ENCODE measurements at places on chromosomes 16 and 17.
A peak's percentile ranks its signal among the peaks of the same experiment; 100 is the strongest.

DNA sequence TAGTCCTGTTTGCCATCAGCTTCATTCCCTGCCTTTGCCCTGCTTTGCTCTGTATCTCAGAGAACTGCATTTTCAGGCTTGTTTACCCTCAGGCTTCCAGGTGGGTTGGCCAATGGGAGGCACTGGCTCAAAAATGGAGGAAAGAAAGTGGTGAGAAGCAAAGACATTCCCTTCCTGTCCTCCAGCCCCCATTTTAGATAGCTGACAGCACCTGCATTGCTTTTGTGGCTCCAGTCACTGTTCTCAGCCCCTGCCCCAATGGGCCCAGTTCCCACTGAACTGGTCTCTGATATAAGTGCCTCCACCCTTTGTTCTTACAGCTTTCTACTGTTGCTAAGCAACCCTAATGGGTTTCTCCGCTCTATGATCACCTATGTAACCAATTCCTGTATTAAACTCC is 19.4 kb upstream of the SDK2 start:
- no peak for DNase-seq

DNA sequence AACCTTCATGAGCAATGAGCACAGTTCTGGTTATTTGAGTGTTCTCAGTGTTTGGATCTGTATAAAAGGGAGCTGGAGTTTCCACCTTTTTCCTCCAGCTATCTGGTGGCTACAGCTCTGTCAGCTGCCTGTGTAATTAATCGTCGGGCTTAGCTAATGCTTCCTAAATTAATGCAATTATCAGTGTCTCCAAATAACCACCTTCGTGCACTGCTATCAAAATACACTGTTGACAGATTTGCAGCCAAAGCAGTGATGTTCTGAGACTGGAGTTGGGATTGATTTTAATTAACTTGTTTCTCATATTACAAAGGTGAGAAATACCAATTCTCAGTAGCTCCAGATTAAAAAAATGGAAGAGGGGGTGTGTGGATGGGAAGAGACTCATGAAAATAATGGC is 325.8 kb downstream of the CBLN1 start:
- no peak for DNase-seq

- no peak for DNase-seq
Observed at GRCh38 chr17:82127315-82127595, 29.2 kb upstream of the FASN start.

DNA sequence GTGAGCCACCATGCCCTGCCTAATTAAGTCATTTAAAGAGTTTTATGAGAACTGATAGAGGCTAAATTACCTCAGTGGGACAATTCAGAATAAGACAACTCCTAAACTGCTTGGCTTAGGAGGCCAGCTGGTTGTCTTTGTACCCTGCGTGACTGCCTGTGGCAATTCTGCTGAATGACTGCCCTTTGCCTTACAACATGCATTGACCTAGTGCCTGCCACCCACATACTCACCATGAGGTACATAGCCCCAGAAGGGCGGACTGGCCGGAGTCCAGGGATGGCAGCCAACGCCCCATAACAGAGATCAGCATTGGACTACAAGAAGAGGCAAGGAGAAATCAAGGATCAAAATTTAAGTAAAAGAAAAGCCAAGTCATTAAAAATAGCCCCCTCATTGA is 7.3 kb downstream of the TAT start:
- DNase-seq, result no peak

GRCh38 chr17:65556014-65556909 is 5.2 kb downstream of the AXIN2 start:
- DNase-seq, result peak; percentile 68

DNA sequence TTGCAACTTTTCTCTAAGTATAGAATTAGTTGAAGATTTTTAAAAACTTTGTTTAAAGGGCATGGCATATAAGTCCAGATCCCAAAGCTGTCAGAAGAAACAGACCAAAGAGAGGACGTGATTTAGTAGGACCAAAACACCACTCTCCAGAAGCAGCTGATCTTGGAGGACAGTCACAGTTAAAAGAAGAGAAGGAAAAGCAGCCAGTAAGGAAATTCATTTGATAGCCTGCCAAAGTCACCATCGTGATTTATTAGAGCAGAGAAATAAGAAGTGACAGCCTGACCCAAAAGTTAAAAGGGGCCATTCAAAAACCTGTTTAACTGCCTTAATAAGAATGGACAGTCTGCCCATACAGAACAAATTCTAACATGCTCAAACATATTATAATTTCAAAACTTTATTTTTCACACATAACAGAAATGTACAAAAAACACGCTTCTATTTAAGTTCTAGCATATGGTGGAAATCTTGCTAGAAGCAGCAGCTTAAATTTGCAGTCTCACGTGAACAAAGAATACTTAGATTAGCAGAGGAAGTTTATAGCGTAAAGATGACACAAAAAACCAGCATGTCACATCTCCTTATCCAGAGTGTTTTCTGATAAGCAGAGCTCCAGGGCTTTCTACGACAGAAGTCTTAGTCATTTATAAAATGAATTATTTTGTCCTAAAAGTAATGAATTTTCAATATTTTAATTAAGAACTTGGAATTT is 37.2 kb downstream of the TXNDC11 start:
- DNase-seq, result no peak

GRCh38 chr17:78723001-78723796 is 58.9 kb downstream of the CYTH1 start:
- peak; percentile 43 for DNase-seq

DNA sequence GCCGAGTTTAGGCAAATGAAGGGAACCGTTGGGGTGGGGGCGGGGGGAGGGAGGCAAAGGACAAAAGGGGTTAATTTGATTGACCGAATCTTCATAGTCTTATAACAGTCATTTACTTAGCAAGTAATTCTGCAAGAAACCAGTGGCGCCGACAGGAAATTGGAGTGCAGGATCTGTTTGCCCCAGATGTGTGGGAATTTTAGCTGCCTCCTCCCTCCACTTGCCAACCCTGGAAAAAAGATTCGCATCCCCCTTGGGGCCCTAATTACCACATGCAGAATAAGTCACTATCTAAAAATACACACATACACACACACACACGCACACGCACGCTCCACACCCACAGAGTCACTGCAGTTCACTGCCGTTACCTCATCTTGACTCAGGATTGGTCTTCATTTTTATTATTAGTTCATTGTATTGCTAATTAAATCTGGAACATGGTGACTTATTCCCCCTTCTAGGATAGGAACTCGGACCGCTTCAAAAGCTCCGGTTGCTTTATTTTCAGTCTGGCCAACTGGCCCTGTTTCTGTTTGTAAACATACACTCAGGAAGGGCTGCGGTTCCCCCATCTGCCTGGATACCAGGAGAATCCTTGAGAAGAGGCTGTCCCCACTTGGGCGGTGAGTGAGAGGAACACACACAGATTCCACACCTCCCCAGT is 241.6 kb upstream of the SALL1 start:
- DNase-seq, result peak; percentile 75

GRCh38 chr17:64161380-64162176 is 31.6 kb upstream of the ERN1 start:
- no peak for DNase-seq

DNA sequence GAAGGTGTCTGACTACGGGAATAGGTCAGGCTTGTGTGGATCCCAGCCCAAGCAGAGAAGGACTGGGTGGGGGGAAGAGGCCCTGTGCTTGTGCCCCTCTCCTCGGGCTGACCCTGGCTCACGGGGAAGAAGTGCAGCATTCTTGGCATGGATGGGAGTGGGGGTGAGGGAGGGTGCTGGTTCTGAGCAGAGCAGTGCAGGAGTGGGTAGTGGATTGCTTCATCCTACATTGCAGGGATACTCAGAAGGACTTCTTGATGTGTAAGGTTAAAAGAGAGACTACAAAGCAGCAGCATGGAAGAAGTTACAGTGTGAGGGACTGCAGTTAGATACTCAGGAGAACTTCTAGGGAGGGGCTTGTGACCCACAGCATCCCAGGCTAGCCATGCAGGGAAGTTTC is 2.1 kb downstream of the ARHGAP23 start:
- DNase-seq, result peak; percentile 95

- no peak for DNase-seq
Observed at GRCh38 chr16:82681592-82681991, 54.8 kb downstream of the CDH13 start.

GRCh38 chr17:51230306-51230705 is 29.5 kb downstream of the MBTD1 start:
- DNase-seq, result peak; percentile 58

- DNase-seq, result no peak
Observed at GRCh38 chr17:42210046-42210445, 15.8 kb upstream of the GHDC start.

GRCh38 chr17:1462164-1463112 is 6.4 kb upstream of the CRK start:
- DNase-seq, result peak; percentile 74

DNA sequence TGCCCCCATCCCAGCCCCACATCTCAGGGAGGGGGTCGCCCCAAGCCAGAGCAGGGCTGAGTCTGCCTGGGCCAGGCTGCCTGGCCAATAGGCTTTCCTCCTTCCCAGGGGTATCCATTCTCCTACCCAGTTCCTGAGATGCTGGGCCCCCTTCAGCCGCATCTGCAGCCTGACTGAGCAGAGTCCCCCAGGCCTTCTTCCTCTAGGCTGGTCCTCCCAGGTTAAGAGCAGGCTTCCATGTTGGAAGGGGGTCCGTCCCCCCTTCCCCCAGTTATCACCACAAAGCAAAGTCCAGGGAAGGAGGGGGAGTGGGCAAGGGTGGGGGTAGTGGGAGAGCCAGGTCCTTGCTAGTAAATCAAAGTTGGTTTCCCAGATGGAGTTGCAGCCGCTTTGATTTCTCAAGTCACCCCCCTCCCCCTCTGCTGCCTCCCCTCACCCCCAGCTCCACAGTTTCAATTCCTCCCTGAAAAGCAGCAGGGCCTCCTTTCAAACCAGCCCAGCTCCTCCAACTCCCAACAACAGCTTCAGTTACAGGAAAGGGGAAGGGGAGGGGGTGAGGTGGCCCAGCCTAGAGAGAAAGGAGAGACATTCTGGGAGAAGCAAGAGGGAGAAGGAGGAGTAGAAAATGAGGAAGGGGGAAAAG is 9.5 kb upstream of the FZD2 start:
- no peak for DNase-seq

GRCh38 chr17:63698886-63699637 is 863 bp downstream of the LIMD2 start:
- no peak for DNase-seq

DNA sequence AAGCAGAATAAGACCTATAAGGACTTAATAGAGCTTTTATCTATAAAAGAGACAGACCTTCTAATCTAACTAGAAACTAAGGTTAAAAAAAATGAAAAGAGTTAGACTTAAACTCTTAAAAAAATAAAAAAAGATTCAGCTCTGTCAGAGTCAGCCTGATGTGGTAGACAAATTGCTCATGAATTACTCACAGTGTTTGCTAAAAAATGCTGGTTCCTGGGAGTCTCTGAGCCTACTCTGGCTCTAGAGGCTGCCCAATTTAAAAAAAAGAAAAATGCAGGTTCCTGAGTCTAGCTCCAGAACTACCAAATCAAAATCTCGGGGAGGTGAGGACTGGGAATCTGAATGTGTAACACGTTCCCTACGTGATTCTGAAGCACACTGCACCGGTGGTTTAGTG is 18.1 kb downstream of the SOST start:
- peak; percentile 42 for DNase-seq

- DNase-seq, result no peak
Observed at GRCh38 chr17:83058266-83058798, 21.1 kb upstream of the METRNL start.

GRCh38 chr17:21095735-21096134 is 31.0 kb upstream of the DHRS7B start:
- no peak for DNase-seq

GRCh38 chr16:71537643-71538042 is 11.4 kb downstream of the CHST4 start:
- peak; percentile 32 for DNase-seq

- DNase-seq, result no peak
Observed at GRCh38 chr17:18896947-18897346, 39.0 kb downstream of the PRPSAP2 start.

DNA sequence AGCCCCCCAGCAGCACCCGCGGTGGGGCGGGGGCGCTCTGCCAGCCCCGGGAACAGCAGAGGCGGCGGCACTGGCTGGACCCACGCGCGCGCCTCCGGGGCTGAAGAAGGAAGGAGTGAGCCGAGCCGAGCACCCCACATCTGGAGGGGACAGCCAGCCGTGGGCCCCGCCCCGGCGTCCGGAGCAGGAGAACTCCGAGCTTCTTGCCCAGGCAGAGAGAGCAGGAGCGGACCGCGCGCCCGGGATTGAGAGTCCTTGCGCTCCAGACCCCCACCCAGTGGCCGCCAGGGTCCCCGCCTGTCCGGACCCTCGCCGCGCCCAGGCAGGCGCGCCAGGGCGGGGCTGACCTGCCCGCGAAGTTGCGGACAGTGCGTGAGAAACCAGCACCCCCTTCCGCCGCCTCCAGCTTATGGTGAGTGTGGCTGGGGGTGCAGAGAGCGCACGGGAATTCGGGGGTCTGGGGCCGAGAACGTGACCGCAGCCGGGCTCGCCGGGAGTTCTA is 921.9 kb upstream of the EEF2KMT start:
- no peak for DNase-seq

DNA sequence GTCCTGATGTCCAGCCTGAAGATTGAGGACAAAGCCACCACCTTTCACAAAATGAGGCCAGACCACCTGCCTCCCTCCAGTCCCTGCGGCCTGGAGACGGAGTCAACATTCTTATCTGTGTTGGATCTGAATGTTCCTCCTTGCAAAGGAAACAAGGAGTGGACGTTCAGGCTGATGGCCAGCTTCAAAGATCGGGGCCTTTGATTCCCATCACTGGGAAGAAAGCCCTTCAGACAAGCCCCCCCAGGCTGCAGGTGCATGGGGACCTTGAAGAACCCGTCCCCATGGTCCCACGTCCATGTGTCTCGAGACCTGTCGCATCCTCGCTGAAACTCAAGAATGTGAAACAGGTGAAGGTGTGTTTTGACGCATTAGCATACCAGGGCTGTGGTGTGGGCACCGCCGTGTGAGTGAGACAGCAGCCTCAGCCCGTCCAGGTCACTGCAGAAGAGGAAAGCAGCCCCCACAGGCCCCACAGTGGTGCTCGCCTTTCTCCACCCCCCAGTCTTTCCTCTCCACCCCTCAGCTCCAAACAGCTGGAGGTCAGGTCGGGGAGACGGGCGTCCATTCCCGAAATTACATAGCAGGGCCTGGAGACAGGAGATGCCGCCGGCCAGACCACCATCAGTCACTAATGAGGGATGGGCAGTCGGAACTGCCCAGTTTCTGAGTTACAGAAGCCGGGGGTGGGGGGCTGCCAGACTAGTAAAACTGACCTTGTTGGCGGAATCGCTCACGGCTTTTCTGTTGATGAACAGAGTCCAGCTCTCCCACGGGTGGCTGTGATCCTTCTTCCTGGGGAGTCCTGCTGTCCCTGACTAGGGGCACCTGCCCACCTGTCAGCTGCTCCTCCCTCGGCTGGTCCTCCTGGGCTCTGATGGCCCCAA is 877 bp upstream of the CSNK1D start:
- no peak for DNase-seq
